ENCODE measurements at places on chromosomes 7 and 10.

GRCh38 chr7:81173766-81174281 lies 255.0 kb upstream of the SEMA3C start:
- DNase-seq = no peak

GRCh38 chr7:70183278-70183677 lies 585.0 kb downstream of the AUTS2 start:
- no peak for DNase-seq

DNA sequence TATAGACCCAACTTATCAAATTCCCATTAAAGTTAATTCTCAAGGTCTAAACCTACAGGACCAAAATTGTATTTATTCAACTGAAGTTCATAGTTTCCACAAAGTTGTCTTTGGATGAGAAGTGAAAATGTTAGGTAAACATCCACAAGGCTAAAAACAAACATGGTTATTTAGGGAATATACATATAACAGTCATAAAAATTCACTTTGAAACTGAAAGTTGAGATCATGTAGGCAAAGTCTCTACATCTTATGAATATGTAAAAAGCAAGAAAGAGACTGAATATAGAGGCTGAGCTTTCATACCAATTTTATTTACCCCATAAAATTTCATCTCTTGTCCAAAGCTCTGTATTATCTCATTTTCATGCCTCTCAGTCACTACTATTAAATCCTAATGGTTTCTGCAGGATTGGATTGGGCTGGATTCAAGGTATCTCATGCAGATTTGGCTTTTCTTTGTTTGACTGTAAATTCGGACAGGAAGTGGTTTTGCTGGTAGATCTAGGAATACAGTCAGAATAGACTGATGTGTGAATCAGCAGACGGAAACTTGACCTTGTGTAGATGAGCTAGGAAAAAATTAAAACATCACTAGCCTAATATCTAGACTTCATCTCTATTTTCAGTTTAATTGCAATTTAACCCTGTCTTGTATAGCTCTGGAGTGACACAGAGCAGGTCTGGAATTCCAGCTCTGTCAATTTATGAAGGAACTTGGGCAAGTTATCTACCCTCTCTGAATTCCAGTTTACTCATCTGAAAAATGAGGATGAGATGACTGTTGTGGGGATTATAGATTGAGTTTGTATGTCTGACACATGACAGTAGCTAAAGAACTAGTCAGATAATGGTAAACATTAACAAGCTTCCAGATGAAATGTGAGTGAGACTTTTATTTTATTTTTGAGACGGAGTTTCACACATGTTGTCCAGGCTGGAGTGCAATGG lies 27.3 kb upstream of the SKAP2 start:
- no peak for DNase-seq

DNA sequence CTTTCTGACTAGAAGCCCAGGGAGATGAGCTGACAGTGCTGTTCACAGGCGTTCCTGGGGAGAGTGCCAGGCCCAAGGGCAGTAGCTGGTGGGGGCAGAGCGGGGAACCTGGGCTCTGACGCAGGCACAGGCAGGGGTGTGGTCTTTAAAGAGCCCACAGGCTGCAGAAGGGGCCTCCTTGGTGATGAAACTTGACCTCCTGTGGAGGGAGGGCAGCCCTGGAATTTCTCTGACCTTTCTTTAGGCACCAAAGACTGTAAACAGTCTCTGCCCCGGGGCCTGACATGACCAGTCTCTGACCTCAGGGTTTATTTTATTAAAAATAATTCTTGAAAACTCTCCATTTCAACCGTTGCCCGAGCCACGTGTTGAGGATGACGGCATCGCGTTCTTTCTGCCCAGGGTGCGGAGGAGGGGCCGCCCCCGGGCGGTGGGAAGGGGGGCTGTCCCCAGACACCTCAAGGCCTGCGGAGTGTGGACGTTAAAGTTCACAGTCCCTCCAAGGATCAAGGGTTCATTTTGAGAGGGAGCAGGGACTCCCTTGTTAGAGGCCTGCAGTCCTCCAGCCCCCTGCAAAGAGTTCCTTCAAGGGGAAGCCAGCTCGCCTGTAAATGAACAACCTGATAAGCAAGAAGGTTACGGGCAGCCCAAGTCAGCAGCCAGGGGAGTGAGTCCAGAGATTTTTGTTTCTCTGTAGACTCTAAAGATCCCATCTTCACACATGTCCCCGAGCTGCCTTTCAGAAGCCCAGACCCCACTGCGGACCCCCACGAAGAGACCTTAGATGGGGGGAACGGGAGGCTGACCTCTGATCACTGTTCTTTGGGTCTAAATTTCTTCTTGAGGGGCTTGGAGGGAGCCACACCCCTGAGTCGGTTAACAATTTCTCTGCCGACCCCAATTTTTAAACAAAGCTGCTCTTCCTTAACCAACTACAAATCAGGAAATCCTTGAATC lies 128.9 kb downstream of the VIPR2 start:
- no peak for DNase-seq

Measured in stimulated activated CD8-positive, alpha-beta memory T cell treated with anti-CD3 and anti-CD28 coated beads, Interleukin-15, amount 100 ng/mL, for 4 hours (primary cell).